NCI-H2081 treated with DMSO at 0.1 percent for 48 hours (cell line): ENCODE measurements at places on chromosomes 5 and 9.

DNA sequence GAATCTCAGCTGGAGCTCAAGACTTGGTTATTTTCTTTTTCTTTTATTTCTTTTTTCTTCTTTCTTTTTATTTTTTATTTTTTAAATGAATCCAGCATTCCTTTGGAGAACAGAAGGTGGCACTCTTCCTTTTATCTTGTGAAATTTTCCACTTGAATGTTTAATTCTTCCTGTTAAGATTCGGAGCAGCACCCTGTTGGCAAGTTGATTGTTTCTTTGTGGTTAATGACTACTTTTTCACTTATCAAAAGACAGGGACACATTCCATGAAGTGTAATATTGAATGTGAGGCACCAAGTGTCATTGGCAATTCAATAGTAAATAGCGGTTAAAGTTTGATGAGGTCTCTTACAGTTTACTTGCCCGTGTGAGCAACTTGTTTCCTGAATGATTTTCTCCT, 240.5 kb upstream of the CHD1 start:
- no peak for DNase-seq

- no peak for DNase-seq
Observed at GRCh38 chr5:129904667-129905472, 605 bp downstream of the CHSY3 start.

- DNase-seq, result no peak
Observed at GRCh38 chr5:150630461-150631325, 9.8 kb upstream of the SYNPO start.

DNA sequence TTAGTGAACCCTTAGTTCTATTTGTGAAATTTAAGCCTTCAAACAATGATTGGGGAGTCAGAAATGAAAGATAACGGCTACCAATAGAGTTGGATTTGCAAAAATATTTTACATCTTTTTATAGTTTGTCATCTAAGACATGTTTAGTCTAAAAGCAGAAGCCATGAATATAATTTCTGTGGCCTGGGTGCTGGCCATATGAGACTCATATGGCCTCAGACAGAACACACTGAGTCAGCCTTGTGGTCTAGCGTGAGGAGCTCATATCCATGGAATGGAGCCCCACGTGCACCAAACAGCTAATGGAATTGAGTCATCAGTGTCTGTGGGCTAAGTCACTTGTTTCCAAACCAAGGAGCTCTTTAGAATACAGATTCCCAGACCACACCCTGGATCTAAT, 240.7 kb upstream of the NREP start:
- no peak for DNase-seq

- no peak for DNase-seq
Observed at GRCh38 chr5:74380193-74380592, 260.3 kb downstream of the ENC1 start.
